ENCODE measurements at places on chromosomes 7 and 10.
A peak's percentile ranks its signal among the peaks of the same experiment; 100 is the strongest.

DNA sequence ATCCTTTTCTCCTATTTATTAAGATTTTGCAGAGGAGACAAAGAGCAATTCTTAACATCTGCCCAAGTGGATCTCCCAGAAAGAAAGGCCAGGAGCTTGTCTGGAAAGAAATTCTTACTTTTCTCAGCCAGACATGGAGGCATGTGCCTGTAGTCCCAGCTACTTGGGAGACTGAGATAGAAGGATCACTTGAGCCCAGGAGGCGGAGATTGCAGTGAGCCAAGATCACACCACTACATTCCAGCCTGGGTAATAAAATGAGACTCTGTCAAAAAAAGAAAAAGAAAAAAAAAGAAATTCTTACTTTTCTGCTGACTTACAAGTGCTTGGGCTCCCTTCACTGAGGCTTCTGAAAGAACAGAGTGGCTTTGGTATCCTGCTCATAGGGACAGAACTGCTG is 2.4 kb upstream of the CYP3A43 start:
- DNase-seq: no peak

DNA sequence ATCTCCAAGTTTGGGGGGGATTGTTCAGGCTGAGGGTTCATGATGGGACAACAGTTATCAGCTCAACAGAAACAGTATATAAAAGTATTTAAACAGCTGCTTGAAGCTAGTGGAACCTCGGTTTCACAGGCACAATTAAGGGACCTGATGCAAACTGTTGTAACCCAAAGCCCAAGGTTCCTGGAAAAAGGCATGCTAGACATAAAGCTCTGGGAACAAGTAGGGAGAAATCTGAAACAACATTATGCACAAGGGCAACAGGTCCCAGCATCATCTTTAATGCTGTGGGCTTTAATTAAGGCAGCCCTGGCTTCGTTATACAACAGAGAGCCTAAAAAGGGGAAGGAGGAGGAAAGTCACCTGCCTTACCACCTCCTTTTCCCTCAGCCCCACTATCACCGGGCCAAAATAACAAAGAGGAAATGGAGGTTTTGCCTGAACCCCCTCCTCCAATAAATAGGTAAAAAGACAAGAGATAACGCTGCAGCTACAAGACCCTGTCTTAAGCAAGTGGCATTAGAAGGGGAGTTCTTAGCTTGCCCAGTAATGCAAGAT is 83.2 kb upstream of the GPR22 start:
- DNase-seq: no peak

DNA sequence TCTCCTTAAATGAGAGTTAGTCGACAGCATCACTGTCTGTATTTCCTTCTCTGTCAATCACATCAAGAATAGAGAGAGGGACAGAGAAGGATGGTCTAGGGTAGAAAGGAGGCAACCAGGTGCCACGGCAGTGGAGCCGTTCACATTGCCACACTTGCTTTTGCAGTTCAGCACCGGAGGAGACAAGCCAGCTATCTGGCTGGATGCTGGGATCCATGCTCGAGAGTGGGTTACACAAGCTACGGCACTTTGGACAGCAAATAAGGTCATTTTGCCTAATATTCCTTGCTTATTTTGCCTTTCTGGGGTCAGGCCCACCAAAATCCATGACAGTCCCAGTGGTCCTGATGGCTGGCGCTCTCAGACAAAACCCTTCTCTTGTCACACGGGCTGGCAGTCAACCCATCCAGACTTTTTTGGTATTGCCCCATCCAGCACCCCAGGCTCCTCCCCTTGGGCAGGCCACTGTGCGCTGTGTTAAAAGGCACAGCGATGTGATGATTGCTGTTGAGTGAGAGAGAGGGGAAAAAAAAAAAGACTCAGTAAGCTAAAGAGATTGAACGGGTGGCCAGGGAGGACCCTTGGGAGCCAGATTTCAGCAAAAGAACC is 8.4 kb downstream of the CPA2 start:
- no peak for DNase-seq

- no peak for DNase-seq
These were observed 860 bp downstream of the RPP30 start for GRCh38 chr10:90872648-90873020.

DNA sequence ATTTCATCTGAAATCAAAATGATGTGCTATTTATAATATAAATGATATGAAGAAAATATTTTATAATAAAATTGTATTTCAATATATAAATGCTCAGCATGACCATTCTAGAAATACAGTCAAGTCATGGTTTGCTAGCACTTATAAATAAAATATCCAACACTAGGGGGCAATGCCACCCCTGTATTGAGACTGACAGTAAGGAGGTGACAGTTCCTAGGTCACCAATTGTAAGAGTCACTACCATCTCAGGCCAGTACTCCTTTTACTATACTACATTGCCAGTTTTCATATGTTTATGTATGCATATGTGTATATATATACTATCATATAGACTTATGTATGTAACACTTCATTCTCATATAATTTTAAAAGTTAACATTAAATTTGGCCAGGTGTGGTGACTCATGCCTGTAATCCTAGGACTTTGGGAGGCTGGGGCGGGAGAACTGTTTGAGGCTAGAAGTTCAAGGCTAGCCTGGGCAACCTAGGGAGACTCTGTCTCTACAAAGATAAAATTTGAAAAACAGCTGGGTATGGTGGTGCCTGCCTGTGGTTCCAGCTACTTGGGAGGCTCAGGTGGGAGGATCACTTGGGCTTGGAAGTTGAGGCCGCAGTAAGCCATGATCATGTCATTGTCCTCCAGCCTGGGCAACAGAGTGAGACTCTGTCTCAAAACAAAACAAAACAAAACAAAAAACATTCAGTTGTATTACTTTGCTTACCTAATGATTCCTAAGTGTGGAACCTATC is 2.4 kb upstream of the CNOT4 start:
- DNase-seq: peak; percentile 64

GRCh38 chr7:135414850-135415439 is 95.0 kb downstream of the CNOT4 start:
- peak; percentile 5 for DNase-seq

- DNase-seq: no peak
These were observed 123.9 kb upstream of the SLC13A1 start for GRCh38 chr7:123323689-123324088.

- no peak for DNase-seq
These were observed 119.4 kb upstream of the NRBF2 start for GRCh38 chr10:63013755-63014154.

DNA sequence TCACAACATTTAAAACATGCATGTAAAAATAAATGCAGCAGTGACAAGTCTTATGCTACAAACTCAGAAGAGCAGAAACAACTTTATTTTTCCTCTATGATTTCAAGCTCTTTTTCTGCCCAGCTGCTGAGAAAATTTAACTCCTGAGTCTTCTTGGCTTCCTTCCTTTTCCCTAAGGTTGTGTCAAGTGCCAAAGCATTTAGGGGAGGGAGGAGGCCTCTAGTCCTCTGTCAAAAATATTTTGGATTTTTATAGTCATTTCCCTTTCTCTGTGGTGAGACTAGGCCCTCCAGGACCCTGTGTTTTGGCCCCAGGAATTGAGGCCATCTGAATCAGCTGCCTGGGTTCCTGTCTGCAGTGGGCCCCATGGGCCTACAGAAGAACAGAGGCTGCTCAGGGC is 11.0 kb upstream of the PILRB start:
- no peak for DNase-seq

DNA sequence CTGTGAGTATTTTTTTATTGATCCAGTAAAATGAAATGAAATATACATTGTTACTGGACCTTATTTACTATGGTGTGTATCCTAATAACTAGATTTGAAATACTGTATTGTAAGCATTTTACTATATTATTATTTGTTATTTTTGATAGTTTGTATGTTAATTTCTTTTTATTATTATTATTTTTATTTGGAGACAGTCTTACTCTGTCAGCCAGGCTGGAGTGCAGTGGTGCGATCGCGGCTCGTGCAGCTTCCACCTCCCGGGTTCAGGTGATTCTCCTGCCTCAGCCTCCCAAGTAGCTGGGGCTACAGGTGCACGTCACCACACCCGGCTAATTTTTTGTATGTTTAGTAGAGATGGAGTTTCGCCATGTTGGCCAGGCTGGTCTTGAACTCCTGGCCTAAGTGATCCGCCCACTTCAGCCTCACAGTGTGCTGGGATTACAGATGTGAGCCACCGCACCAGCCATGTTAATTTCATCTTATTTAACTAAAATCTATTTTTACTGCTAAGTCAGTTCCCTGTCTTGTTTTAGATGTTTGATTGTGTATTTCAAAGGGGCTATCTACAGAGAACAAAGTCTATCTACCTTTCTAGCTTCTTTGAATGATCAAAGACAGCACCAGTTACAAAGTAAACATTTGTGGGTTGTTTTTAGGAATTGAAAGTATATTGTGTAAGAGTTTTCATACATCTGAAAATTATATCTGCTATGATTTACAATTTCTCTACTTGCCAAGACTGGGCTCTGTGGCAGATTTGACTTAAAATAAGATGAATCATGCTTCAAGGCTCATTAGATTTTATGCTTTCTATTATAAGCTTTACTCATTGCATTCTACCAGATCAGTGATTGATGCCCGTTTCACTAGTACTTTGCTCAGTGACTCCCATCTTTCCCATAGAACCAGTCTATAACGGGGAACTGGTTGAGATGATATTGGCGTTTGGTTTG is 41.6 kb downstream of the CDC123 start:
- DNase-seq: no peak

DNA sequence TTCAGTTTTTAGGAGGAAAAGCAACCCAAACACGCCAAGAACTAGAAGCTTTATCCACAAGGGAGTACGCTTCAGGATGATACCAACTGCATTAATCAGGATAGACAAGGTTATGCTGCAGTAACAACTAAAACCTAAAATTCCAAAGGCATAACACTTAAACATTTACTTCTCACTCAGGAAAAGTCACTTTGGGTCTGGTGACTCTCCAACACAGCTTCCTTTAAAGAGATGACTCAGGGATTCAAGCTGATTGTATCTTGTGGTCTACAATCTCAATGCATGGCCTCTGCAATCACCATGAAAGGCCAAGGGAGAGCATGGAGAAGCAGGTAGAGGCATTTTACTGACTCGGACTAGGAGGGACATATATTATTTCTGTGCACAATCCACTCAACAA is 315.8 kb downstream of the KCNMA1 start:
- DNase-seq: no peak

GRCh38 chr7:130951976-130952876 is 218.2 kb upstream of the KLF14 start:
- DNase-seq: no peak

All from CD4-positive, alpha-beta memory T cell (primary cell).